Upper lobe of left lung (tissue), 6 donors: ENCODE measurements at places on chromosomes 7 and 10. TPM values are rescaled to one million over a fixed set of nuclear protein-coding genes. Genes with fewer than 3 reads are reported as not detected.

DNA sequence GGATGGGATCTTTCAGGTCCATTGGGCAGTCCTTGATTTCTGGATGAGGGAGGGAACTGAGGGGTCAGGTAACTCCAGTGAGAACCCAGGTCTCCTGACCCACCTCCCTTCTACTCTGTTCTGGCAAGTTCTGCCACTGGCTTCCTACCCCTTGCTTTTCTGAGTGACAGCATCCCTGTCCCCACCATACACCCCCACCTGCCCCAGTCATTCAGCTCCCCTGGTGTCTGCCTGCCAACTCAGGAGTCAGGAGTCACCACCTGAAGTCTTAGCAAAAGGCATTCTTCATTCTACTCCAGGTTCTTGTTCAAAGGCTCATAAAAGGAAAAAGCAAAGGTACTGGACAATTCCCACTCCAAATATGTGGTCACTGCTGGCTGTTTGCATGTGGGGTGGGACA, 26.6 kb downstream of the CDHR3 start:
- DNase-seq = no peak

Gene CHST15
- 54.5 TPM for total RNA-seq

Gene TRPV5
- total RNA-seq = not detected

Gene NOLC1
- 35.6 TPM for total RNA-seq

DNA sequence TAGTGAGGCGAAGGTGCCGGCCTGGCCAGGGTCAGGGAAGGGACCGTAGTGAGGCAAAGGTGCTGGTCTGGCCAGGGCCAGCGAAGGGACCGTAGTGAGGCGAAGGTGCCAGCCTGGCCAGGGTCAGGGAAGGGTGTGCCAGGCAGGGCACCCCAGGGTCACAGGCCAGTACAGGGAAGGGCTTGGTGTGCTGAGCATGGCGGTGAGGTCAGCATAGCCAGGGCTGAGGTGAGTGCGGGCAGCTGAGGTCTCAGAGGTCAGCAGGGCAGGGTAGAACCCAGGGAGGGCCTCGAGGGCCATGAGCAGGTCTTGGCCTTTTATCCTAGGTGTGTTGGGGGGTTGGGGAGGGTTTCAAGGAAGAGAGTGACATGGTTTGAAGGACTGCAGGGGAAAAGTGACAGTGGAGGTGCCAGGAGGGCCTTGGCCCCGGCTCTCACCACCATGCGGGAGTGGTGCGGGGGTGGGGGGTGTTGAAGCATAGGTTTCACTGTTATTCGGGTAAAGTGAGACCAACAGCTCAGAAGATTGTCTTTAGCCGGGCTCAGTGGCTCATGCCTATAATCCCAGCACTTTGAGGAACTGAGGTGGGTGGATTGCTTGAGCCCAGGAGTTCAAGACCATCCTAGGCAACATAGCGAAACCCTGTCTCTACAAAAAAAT, 93.3 kb downstream of the CHST15 start:
- DNase-seq = no peak

GRCh38 chr7:122886357-122887081, at the start of gene CADPS2:
Gene CADPS2 (minus strand): TSS chr7:122886460. CDS start chr7:122886337, 123 bp downstream.
- peak; percentile 91 for DNase-seq

Gene GTF2IRD2
- 18.1 TPM for total RNA-seq

- no peak for DNase-seq
Observed at GRCh38 chr10:71197955-71198354, 14.4 kb upstream of the UNC5B start.

Gene KEL
- 13.0 TPM for total RNA-seq

GRCh38 chr10:104059364-104059763, 26.3 kb downstream of the COL17A1 start:
- no peak for DNase-seq

GRCh38 chr7:94525923-94526322, 16.3 kb downstream of the CASD1 start:
- DNase-seq = no peak

Gene SYCE1
- total RNA-seq = not detected

GRCh38 chr10:59222788-59223187, 46.3 kb downstream of the PHYHIPL start:
- no peak for DNase-seq

- no peak for DNase-seq
Observed at GRCh38 chr7:111593343-111593742, 31.1 kb upstream of the IMMP2L start.

DNA sequence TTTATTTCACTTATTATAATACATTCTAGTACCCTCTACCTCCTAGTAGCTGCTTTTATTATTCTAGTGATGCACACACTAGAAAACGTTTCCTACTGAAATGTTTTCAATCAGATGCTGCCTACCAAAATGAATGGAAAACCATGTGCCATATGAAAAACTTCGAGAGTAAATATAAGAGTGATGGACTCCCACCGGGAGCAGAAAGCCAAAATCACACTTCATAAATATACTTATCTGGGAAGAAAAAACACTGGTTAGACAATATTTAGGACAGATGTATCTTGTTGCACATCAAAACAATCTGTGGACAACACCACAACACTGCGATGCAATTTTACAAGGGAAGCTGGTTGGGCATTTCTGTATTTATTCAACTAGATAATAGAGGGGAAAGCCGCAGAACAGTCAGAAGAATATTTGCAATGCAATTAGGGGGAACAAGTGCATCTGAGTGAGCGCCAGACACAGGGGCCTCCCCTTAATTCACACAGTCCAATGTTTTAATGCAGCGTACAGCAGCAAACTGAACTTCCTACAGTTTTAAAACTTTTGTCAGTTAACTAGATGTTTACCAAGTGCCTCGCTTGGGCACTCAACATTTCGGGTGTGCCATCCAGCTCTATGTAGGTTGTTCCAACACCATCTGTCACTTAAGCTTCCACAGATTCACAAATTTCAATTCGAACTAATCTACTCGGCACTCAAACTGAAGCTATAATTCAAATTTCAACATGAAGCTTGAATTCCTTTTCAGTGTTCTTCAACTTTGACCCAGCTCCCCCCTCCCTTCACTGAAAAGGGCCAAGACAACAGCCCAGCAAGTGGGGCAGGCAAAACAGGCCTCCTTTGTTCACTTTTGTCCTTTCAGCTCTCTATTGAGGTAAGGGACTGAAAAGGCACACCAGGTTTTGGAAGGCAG, 7.4 kb downstream of the NRCAM start:
- no peak for DNase-seq

Gene GARIN1A
- total RNA-seq = 24.1 TPM

Gene CYP26C1
- total RNA-seq = 0.46 TPM

Gene CYTH3
- 32.4 TPM for total RNA-seq

Gene PDK4
- total RNA-seq = 316 TPM

Gene LRRC72
- total RNA-seq = not detected

- no peak for DNase-seq
Observed at GRCh38 chr10:72126184-72126871, 38.0 kb upstream of the SPOCK2 start.

- DNase-seq = no peak
Observed at GRCh38 chr10:47329855-47330254, 7.6 kb downstream of the GDF2 start.

DNA sequence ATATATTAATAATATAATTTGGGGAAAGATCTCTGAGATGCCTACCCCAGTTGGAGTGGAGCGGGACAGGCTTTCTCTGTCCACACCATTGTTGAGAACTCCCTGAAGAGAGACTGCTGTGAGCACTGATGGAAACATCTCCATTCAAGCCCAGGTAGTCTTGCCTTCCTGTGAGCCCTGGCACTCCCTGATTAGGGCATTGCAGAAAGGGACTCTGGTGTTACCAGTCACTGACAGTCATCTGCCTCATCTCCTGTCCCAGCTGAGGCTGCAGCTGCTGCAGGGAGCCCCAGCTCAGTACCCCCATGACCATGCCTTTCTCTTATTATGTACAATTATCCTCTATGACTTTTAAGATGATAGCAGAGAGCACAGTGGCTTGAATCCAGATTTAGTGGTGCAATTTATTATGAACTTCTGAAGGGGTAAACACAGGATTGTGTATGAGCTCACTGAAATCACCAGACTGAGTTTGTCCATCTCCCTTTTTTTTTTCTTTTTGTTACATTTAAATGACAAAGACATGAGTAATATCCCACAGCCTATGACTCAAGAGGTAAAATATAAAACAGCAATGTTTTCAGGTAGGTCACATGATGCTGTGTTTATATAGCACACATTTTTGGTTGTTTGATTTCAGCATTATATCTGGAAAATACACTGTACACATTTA, 236.9 kb downstream of the SLC25A13 start:
- no peak for DNase-seq

GRCh38 chr10:58531084-58531695, 18.5 kb downstream of the BICC1 start:
- DNase-seq = no peak

Gene GDF10
- 7.3 TPM for total RNA-seq

GRCh38 chr7:55548295-55548731, 24.0 kb downstream of the VOPP1 start:
- DNase-seq = no peak

- no peak for DNase-seq
Observed at GRCh38 chr7:48637382-48637781, 287.0 kb upstream of the CDC14C start.

Gene ASZ1
- total RNA-seq = not detected

DNA sequence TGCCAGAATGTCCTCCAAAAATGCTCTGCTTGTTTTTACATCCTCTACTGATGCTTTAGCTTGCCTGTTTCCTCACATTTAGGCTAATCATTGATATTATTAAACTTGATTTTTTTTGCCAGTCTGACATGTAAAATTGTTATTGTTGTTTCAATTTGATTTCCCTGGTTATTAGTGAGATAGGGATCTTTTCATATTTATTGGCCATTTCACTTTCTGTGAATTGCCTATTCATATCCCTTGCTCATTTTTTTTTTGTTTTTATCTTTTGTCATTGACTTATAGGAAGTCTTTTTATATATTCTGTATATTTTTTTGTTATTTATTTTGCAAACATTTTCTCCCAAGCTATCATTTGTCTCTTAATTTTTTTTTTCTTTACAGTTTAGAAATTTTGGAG, 13.2 kb downstream of the FAM221A start:
- DNase-seq = no peak

DNA sequence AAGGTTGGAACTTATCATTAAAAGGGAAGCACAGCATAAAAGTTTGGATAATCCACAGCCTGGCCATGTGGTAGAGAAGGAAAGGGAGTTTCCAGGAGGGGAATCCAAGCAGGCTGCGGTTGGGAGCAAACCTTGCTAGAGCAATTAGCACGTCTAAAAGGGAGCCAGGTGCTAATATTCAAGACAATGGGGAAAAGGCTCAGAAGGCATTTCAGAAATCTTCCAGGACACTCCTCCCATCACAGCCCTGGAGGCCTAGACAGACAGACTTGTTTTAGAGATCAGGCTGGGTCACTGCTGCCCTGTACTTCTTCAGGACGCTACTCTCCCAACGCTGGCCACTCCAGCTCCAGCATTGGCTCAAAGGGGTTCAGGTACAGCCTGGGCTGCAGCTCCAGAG, 96.2 kb upstream of the KAT6B start:
- no peak for DNase-seq

DNA sequence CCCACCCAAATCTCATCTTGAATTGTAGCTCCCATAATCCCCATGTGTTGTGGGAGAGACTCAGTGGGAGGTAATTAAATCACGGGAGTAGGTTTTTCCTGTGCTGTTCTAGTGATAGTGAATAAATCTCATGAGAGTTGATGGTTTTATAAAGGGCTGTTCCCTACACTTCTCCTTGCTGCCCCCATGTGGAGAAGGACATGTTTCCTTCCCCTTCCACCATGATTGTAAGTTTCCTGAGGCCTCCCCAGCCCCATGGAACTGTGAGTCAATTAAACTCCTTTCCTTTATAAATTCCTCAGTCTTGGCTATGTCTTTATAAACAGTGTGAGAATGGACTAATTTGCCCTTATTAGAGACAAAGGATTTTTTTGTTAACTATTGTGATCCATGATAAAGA, 48.5 kb upstream of the MKX start:
- DNase-seq = no peak

- no peak for DNase-seq
Observed at GRCh38 chr7:82364671-82365070, 78.9 kb downstream of the CACNA2D1 start.

Gene SP8
- total RNA-seq = not detected

Gene ITGA8
- total RNA-seq = 31.3 TPM

Gene PRSS1
- not detected for total RNA-seq

Gene IL6
- total RNA-seq = 6.3 TPM
